ENCODE measurements at places on chromosomes 5 and 9.

DNA sequence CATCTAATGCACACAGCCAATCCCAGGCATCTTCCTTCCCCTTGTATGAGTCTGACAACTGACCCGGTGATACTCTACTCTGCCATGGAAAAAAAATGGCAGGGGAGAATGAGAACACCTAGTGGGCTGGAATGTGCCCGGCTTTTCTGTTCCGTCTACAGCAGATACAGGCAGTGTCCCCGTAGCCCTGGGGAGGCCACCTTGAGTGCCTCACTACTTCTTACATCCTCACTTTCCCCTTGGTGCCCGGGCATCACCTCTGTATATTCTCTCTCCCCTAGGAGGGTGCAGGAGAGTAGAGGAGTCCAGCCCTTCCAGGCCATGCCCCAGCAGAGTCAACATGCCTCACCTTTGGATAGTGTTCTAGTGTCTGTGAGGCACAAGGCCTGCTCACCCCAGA lies 56.2 kb downstream of the SYK start:
- DNase-seq, result no peak

DNA sequence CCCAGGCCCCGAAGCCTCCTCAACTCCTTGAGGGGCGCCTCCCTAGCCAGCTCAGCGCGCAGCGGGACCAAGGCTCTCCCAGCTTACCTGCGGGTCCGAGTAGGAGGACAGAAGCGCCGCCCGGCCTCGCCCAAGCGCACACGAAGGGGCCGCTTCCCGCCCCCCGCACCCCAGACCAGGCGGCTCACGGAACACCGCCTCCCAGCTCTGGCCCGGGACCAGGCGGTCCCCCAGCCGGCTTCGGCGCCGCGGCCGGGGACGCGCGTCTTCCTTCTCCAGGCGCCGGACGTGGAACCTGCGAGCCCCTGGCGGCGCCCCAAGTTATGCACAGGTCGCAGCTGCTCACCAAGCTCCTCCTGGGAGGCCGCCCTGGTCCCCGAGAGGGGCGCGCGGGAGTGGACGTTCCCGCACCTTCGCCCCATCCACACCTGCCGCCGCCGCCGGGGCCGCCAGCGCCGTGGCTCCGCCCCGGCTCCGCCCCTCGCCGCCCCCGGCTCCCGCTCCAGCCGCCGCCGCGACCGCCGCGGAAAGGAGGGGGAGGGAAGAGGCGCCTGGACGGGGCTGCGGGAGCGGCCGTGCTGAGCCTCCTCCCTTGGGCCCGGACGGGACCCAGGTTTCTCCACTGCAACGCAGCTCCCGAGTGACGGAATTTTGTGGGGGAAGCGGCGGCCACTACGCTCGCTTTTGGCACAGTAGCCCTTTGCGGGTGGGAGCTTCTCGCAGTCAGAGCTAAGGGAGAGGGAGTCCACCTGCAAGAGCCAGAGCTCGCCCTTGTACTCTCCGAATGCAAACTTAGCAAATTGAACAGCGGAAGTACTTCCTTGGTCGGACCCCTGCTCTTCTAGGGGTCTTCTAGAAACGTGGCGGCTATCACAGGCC lies 77.5 kb upstream of the IFNE start:
- DNase-seq, result peak; percentile 23

- no peak for DNase-seq
Measured at GRCh38 chr5:321726-322251, 275 bp downstream of the AHRR start.

DNA sequence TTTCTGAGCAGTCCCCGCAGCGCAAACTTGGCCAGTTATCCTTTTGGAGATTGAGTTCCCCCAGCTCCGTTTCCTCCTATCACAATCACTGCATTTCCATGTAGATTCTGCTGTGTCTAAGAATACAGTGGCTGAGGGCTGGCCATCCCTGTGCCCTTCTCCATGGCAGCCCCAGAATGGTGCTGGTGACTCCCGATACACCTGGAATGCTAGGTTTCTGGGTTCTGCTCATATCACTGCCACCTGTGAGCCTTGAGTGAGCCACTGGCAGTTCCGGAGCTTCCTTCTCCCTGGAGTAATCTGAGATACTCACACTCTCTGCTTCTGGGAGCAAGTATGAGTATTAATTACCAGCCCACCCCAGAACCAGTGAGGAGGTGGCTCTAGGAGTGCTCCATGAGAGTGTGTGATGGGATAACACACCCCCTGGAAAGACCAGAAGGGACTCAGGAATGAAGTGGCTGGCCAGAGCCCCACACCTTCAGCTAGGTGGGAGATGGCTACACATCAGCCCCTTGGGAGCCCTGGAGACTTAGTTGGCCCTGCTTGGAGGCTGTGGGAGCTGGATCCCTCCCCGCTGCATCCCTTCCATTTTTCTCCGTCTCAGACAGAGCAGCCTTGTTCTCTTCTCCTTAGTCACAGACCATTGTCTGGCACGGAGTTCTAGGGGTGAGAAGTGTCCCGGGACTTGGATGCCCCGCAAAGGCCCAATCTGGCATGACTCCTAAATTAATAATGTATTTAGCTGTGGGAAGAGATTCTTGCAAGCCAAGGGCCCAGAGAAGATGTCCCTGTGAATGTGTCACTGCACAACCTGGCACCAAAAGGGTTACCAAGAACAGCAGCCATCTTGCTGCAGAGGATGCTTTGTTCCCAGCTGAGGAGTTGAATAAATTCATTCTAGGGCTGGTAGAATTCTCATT lies 4.9 kb downstream of the PCDHGC5 start:
- no peak for DNase-seq

DNA sequence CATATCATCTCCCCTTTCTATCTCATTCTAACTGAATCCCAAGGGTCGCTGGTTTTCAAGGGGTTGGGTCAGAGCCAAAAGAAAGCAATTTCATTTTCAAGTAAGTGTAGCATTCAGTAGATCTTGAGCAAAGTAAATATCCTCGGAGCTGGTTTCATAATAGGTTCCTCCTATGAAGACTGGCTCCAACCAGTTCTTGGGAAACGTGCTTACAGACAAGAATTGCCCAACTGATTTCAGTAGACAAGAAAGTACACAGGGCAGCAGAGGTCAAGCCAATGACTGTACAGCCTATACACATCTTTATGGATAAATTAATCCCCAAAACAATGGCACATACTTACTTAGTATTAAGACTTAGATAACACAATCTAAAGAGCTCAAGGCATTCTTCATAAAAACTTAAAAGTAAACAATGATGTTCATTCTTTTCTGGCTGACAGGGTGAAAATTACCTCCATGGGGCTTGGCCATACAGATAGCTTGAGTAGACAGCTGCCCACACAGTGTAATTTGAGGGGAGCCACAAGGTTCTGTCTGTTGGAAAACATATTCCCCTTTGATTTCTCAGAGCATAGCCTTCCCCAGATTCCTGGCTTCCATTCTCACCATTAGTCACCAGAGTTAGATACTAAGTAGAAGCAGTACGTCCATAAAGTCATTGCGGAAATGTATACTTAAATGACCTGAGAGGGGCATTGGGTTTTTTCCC lies 163.9 kb downstream of the ARRDC3 start:
- no peak for DNase-seq

DNA sequence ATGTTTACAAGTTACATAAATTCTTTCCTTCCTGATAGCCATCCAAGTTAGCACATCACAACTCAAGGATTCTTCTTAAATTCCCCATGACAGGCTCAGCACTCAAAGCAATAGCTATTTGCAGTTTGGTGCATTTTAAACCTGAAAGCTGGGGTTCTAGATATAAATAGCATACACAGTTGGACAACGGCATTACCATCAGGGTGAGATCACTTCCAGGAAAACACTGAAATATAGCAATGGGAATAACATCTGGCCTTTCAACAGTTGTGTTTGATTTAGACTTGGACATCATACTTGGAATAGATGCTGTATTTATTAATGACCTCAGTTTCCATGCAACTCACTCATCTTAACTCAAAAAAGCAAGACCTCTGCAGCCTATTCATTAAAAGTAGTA lies 24.7 kb upstream of the LECT2 start:
- DNase-seq, result no peak

GRCh38 chr5:65625743-65626142 lies 916 bp downstream of the SHLD3 start:
- DNase-seq, result no peak

DNA sequence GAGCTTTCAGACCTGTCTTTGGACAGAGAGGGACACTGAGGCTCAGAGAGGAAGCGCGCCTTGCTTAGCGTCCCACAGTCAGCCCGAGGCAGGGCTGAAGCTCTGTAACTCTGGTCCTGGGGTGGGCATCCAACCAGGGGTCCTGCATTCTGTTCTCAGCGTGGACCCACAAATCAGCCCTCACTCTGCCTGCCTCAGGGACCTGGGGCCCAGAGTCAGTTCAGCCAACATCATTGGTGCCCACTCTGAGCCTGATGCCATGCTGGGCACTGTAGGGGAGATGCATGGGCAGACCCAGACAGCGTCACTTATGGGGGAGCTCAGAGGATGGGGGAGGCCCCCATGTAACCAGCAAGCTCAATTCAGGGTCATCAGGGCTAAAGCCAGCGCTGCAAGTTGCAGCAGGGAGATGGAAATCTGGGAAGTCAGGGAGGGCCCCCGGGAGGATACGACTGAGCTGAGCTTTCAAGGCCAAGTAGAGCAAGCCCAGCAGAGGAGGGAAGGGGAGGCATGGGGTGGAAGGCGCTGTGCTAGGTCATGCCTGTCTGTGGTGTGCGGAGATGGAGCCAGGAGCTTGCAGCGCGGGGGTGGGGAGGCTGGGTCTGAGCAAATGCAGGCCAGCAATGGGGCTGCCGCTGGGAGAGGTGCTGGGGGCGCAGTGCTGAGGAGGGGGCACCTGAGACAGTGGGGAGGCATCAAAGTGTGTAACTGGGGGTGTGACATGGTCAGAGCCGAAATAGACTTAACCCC lies 21.1 kb downstream of the CORO2A start:
- DNase-seq, result no peak

GRCh38 chr9:97980479-97980803 lies 2.7 kb upstream of the ANP32B start:
- DNase-seq, result no peak

- DNase-seq, result no peak
Measured at GRCh38 chr9:12680341-12680740, 12.8 kb upstream of the TYRP1 start.

GRCh38 chr5:75049456-75050351 lies 2.7 kb downstream of the GCNT4 start:
- DNase-seq, result peak; percentile 39

- DNase-seq, result peak; percentile 43
Measured at GRCh38 chr5:82641331-82642003, 363.3 kb upstream of the RPS23 start.

GRCh38 chr9:104992659-104993058 lies 64.7 kb upstream of the ABCA1 start:
- peak; percentile 27 for DNase-seq

DNA sequence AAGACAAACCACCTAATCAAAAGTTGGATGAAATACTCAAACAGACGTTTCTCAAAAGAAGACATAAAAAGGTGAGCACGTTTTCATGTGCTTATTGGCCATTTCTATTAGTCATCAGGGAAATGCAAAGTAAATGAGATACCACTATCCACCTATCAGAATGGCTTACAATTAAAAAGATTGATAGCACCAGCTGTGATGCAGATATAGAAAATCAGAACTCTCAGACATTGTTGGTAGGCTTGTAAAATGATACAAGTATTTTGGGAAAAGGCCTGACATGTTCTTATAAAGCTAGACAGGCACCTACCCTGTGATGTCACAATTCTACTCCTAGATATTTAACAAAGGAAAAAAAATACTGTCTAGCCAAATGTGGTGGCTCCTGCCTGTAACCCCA lies 44.0 kb upstream of the SLC30A5 start:
- DNase-seq, result no peak

DNA sequence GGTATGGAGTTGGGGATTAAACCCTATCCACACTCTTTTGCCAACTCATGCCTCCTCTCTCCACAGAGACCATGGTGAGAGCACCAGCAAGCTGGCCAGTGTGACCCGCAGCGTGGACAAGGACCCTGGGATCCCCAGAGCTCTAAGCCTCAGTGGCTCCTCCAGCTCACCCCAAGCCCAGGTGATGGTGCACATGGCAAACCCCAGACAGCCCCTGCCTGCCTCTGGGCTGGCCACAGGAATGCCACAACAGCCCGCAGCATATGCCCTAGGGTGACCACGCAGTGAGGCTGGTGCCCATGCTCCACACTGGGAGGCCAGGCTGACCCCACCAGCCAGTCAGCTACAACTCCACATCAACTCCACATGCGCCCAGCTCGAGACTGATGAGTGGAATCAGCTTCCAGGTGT lies 11.5 kb upstream of the CARD19 start:
- no peak for DNase-seq

- no peak for DNase-seq
Measured at GRCh38 chr5:169091396-169091980, 209.5 kb downstream of the SLIT3 start.

DNA sequence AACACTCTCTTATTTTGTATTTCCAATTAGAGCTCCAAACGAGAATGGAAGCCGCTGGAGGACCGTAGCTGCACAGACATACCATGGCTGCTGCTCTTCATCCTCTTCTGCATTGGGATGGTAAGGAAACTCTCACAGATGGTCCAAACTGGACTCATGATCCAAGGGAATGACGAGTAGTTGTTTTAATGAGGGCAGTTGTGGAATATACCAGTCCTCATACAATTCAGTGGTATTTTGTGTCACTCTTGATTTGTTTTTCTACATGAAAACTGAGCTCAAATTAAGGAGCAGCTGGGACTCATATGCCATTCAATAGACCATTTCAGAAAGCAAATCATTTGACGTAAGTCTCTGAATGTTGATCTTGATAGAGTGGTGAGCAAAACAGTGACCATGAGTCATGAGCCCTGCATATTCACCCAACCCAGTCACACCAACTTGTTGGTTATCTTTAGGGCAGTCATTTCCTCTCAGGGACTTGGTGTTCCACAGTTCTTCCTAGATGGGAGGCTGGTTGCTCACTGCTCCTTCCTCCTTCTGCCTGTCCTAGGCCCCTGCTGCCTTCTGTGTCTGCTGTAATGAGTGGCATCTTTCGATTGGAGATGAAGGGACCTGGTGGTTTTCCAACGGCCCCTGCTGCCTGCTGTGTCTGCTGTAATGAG lies 54.9 kb downstream of the SLC44A1 start:
- no peak for DNase-seq

DNA sequence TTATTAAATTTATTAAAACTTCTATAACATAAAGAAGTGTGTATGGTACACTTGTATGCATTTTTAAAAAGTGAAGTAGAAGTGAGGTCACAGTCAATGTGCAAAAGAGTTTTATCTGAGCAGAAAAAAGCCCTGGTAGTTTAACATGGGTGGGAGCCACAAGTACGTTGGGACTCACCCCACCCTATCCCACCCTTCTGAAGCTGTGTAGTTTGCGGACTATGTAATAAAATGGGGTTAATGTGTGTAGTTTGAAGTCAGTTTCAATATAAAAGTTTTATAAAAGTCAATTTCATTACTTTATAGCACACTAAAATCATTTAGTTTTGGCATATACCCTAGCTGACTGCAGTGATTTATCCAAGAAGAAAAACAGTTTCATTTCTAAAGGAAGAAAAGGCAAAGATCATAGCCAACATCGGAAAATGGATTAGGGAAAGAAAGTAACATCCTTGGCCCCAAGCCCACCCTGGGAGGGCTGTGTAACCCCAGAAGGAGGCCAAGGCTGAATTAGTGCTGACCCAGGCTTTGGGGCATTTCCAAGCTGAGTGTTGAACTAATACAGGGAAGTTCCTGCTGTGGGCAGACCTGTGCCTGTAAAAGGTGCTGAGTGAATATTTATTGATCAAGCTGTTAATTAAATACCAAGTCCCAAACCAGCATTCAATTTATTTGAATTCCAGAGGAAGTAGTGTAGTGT lies 398.6 kb upstream of the ADAMTSL1 start:
- no peak for DNase-seq
